Activated T-cell treated with anti-CD3 and anti-CD28 coated beads, Interleukin-2, amount 50 U/mL, for 24 hours (primary cell): ENCODE measurements at places on chromosomes 6 and 20.

DNA sequence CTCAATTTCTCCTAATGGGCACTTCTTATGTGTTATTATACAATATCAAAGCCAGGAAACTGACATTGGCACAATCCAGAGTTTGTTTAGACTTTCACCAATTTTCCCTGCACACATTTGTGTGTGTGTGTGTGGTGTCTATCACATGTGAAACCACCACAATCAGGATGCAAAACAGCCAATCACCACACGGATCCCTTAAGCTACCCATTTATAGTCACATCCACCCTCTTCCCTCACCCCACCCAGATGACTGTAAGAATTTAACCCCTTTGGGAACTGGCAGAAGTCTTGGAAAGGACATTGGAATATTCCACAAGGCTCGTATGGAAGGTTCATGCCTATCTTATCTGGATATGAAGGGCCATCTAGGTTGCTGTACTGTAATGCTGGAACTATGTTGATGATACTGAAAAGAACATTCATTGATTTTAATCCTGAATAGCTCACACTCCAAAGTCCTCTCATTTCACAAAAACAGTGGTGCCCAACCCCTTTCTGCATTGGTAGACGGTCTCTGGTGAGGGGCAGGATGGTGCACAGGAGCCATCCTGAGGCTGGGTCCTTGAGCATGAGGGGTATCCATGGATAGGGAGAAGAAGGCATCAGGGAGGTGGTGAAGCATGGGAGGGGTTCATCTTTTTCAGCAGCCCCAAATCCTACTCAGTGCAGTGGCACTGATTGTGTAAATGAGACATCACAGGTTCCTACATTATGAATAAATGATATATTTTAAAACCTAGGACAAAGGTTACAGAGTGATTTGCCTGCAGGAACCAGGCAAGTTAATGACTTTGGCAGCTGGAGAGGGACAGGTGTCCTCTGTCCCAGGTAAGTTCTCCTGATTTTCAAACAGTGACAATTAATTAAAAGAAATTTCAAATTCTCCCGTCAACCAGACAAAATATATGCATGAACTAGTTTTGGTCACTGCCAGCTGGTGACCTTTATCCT, 12.1 kb upstream of the CTCFL start:
- H3K36me3 ChIP-seq: no peaks in the 10 kb centered on the region
- no peak overlapping the region for H3K4me3 ChIP-seq
- H3K27ac ChIP-seq: no peak overlapping the region
- H3K4me1 ChIP-seq: no peaks in the 10 kb centered on the region
- peaks cover 61% of the 10 kb centered on the region for H3K27me3 ChIP-seq
- no peak for DNase-seq

DNA sequence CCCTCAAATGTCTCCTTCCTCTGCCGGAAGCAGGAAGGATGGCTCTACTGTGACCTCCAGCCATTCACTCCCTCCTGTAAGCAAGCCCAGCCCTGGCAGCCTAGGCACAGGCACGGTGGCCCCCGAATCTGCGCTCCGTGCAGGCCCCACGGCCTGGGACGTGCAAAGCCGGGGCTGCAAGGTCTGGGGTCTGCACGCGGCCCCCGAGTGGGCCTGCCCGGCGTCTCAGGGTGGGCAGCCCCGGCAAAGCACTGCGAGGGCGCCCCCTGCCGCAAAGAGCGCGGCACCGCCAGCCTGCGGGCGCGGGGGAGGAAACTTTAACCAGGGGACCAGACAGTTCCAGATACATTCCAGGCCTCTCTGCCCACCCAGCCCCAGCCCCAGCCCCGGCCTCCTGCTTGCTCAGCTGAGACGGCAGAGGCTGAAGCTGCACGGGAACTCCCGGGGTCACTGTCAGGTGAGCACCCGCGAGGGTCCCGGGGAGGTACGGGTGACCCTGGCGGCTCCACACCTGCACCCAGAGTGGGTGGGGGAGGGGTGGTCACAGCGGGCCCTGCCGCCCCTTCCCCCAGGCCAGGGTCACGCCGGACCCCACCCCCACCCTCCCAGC, 98.8 kb downstream of the ASXL1 start:
- H3K27me3 ChIP-seq: no peaks in the 10 kb centered on the region
- H3K27ac ChIP-seq: no peak overlapping the region
- H3K4me1 ChIP-seq: peaks cover 13% of the 10 kb centered on the region
- H3K36me3 ChIP-seq: peaks cover 32% of the 10 kb centered on the region
- DNase-seq: peak; percentile 60
- H3K4me3 ChIP-seq: no peak overlapping the region

GRCh38 chr6:8392569-8392968, 42.8 kb downstream of the SLC35B3 start:
- peaks cover 23% of the 10 kb centered on the region for H3K4me1 ChIP-seq
- H3K27ac ChIP-seq: peak overlapping the region; percentile 42
- H3K36me3 ChIP-seq: no peaks in the 10 kb centered on the region
- no peaks in the 10 kb centered on the region for H3K27me3 ChIP-seq

DNA sequence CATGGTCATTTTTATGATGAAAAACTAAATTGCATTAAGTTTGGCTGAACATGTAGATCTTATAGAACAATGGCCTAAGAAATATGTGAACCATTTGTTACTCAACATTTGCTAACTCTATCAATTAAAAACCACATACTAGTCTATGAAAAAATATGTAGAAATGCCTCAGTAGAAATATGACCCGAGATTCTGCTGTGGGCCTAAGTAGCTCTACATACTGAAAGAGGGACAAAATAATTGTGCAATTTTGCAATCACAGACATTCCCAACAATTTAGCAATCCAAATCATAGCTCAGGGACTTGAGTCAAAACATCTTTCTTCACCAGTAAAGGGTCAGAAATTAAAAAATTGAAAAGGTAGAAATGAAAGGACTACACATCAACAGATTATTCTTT, 619.0 kb downstream of the FRK start:
- H3K4me3 ChIP-seq: no peak overlapping the region
- H3K4me1 ChIP-seq: no peaks in the 10 kb centered on the region
- no peak overlapping the region for H3K27ac ChIP-seq
- H3K36me3 ChIP-seq: no peaks in the 10 kb centered on the region

GRCh38 chr20:22719167-22719591, 134.8 kb upstream of the FOXA2 start:
- H3K4me3 ChIP-seq: no peak overlapping the region
- H3K27ac ChIP-seq: no peak overlapping the region
- no peak for DNase-seq

DNA sequence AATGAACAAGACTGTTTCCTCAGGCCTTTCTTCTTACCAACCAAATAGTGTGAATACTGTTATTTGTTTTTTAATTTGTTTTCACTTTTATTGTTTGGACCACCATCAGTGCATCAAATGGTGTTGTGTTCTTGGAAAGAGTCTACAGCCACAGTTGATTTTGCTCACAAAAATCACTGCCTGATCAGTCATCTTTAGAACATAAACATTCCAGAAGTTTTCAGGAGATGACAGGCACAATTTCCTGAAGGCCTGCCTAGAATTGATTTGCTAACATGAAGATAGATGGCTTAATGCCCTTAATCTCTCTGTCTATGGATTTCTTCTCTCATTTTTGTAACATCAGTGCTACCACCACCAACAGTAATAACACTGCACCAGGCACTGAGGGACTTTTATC, 13.5 kb downstream of the IL22RA2 start:
- no peaks in the 10 kb centered on the region for H3K36me3 ChIP-seq
- peaks cover 59% of the 10 kb centered on the region for H3K27me3 ChIP-seq
- no peak for DNase-seq
- no peak overlapping the region for H3K4me3 ChIP-seq
- no peak overlapping the region for H3K27ac ChIP-seq
